ENCODE measurements at places on chromosomes 4 and X.

DNA sequence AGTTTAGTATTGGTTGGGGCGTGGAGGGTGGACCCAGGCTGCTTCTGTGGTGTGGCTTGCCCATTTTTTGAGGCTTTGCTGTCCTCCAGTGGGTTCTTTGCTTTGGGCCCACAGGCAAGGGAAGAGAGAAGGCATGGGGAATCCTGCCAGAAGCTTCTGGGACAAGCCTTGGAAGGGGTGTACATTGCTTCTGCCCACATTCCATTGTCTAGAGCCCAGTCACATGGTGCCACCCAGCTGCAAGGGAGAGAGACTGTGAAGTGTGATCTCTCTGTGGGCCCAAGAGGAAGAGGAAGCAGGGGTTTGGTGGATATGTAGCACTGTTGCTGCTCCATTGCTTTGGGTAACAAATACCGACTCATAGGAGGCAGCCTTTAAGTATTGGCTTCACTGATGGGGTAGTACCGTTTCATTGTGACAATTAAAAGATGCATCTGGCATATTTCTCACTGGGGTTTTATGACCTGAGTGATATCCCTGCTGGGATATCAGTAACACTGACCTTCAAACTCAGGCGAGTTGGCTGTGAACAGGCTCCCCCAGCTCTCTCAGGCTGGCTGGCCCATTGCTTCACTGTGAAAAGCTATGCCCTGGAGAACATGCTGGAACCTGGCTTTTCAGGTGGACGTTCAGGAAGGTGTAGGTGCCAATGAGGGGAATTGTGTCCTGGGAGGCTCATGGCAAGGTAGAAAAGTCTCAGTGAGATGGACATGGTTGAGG lies 85.9 kb downstream of the CLDN34 start:
- no peak for DNase-seq

- no peak for DNase-seq
These were observed 43.7 kb upstream of the MED14 start for GRCh38 chrX:40778861-40779575.

GRCh38 chr4:103915224-103915869 lies 195.6 kb upstream of the TACR3 start:
- no peak for DNase-seq

DNA sequence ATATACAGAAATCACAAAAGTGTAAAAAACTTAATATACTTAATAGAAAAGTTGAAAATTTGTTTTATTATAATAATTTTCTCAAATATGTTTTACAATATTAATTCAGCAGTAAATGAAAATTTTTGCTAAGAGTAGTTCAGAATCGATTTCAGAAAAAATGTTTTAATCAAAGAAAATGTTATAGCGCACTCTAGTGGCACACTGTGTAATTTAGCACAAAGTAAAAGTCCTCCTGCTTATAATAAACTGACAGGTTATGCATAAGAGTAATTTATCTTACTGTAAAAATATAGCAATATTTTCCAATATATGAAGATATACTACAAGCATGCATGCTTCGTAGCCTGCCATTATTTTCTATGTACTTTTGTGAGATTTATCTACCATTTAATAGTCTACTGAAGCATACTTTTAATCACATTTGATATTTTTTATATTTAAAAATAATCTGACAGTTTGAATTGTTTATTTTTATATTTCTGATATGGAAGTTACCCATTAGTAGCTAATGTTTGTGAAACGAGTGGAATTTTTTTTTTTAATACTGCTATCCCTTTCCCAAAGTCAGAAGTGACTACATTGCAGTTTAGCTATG lies 217.9 kb upstream of the KLHL4 start:
- no peak for DNase-seq

- DNase-seq: no peak
These were observed 124.5 kb downstream of the CFAP299 start for GRCh38 chr4:80459918-80460473.

GRCh38 chr4:10565166-10565780 lies 108.0 kb upstream of the ZNF518B start:
- no peak for DNase-seq

DNA sequence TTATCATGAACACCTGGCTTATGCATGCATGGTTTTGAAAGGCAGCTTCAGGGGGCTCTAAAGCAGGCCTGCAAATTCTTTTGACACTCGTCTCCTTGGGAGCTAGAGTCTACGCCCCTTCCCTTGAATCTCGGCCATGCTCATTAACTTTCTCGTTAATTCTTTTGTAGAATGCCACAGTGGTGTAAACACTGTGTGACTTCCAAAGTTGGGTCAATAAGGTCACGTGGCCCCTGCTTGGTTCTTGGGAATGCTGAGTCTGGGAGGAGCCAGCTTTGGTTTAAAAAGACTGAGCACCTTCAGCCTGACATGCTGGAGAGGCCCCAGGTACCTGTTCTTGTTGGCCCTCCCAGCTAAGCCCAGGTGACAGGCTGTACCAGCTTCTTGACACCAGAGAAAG lies 228.4 kb downstream of the DHRSX start:
- DNase-seq: no peak

DNA sequence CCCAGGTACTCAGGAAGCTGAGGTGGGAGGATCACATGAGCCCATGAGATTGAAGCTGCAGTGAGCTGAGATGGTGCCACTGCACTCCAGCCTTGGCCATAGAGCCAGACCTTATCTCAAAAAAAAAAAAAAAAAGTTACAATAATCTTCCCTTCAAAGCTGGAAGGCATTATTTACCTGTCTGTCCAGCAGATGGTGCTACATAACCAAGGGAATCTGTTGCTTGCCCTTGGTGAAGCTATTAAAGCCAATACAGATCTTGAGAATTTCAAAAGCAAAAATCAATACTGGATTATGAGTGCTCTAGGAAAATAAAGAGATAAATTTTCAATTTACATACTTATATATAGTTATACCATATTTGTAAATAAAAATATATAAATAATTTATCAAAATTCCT lies 25.9 kb downstream of the PKD2 start:
- peak; percentile 31 for DNase-seq

- no peak for DNase-seq
These were observed 912.0 kb upstream of the TENM3 start for GRCh38 chr4:181331214-181331613.

GRCh38 chr4:38985410-38986100 lies 46.7 kb downstream of the TMEM156 start:
- no peak for DNase-seq

DNA sequence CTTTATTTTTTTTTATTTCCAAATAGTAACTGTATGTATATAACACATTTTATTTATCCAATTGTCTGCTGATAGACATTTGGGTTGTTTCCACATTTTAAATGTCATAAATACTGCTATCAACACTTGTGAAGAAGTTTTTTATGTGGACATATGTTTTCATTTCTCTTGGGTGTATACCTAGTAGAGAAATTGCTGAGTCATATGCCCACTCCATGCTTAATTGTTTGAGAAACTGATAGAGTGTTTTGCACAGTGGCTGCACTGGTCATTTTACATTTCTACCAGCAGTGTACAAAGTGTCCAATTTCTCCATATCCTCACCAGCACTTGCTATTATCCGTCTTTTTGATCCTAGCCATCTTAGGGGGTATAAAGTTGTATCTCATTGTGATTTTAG lies 567.8 kb downstream of the GBA3 start:
- no peak for DNase-seq
